Foreskin fibroblast (primary cell): ENCODE measurements at places on chromosomes 2 and 18.
A peak's percentile ranks its signal among the peaks of the same experiment; 100 is the strongest.

DNA sequence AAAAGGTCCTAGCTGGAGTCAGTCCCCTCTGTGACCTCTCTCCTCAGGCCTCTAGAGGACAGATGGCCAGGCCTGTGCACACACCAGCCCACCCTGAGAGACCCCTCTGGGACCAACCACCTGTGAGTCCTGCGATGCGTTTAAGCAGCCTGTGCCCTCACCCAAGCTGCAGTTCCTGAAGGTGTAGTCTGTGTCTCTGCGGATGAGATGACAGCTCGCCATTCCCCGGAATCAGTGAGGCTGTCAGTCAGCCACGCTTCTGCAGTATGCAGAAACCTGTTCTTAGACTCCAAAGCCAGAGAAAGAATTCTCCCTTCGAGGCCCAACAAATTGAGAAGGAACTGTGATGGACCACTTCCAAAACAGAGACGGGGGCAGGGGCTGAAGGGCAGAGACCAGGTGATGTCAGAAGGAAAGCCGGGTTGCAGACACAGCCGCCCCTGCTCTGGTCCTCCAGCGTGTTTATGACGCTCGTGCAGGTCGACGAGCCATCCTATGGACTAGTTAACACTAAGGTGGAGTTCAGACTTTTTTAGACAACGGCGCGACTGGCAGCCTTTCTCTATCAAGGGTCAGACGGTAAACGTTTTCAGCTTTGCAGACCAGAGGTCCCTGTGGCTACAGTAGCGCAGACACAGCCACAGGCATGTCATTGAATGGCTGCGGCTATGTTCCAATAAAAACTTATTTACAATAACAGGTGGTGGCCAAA is 10.2 kb downstream of the MTERF4 start:
- DNase-seq, result no peak

DNA sequence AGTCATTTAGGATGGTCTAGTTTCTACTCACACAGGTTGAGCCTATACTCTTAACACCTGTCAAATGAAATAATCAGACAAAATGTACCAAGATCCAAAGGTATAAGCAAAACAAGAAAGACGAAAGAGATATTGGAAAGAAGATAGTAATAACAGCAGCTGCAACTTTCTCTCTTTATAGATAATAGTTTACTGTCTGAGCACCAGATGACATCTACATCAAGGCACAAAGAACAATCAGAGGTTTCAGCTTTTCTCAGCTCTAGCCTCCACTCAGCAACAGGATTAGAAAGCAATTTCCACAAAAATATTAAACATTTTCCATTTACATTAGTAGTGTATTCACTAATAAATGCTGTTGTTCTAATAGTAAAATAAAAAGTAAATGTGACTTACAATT is 66.3 kb downstream of the RTTN start:
- DNase-seq, result no peak

- no peak for DNase-seq
Measured at GRCh38 chr2:216183462-216183861, 74.3 kb downstream of the XRCC5 start.

DNA sequence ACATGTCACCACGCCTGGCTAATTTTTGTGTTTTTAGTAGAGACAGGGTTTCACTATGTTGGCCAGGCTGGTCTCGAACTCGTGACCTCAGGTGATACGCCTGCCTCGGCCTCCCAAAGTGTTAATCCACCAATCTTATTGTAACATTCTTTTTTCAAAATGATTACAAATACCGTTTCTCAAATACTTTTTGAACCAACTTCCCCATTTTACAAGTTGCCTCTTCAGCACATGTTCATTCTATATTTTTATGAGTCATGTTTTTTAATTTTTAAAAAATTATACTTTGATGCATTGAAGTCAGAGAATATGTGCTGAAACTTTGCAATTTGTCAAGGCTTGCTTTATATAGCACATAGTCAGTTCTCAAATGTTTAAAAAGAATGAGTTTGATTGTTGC is 58.2 kb downstream of the QPCT start:
- no peak for DNase-seq

- DNase-seq, result no peak
Measured at GRCh38 chr18:12883372-12883683, 709 bp downstream of the PTPN2 start.

- no peak for DNase-seq
Measured at GRCh38 chr18:59202258-59202820, 17.6 kb upstream of the GRP start.

DNA sequence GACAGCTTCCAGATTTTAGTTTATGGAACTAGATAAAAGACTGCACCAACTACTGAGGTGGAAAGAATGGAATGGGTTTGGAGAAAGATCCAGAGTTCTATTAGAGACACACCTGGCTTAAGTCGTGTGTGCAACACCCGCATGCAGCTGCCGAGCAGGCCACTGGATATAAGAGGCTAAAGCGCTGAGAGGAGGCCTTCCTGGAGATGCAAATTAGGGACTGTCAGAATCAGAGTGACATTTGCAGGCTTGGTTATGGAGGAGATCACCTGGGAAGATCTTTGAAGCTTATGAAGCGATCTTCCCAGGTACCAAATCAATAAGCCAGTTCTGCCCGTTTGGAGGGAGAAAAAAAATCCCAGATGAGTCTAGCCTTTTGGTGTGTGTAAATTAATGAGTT is 30.4 kb upstream of the KLHL29 start:
- no peak for DNase-seq

DNA sequence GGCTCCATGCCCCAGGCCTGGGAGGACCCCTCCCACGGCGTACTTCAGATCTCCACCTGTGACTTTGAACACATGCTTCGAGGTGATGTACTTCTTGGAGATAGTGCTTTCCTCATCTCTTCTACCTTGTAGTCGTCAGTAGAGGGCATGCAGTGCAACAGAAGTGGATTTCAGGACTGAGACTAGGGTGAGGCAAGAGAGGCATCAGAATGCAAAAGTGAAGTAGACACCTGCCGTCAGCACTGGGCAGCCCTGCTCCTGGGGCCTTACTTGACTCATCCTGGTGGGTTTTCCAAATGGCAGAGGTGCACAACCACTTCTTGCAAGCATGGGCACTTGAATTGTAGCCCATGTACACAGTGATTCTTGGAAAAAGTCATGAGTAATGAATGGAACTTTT is 258.8 kb downstream of the NEDD4L start:
- no peak for DNase-seq

DNA sequence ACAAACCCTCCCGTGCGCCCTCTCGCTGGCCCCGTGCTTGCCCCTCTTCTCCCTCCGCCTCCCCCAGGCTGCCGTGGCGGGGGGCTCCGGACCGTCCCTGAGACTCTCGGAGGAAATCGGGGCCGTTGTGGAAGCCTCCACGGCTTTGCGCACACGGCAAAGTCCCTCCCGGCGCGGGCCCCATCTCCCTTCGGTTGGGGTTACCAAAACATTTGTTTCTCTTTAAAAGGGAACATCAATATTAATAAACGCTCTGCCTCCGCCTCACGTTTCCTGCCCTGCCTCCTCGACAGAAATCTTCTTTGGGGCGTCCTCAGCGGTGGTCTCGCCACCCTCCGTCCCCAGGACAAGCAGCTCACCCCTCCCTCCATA is 3.8 kb downstream of the PAX3 start:
- DNase-seq, result no peak

GRCh38 chr18:23240609-23240930 is 105.3 kb downstream of the CABLES1 start:
- no peak for DNase-seq

- no peak for DNase-seq
Measured at GRCh38 chr2:205274801-205275200, 407.5 kb upstream of the NRP2 start.

GRCh38 chr2:555164-555922 is 121.9 kb downstream of the TMEM18 start:
- no peak for DNase-seq

DNA sequence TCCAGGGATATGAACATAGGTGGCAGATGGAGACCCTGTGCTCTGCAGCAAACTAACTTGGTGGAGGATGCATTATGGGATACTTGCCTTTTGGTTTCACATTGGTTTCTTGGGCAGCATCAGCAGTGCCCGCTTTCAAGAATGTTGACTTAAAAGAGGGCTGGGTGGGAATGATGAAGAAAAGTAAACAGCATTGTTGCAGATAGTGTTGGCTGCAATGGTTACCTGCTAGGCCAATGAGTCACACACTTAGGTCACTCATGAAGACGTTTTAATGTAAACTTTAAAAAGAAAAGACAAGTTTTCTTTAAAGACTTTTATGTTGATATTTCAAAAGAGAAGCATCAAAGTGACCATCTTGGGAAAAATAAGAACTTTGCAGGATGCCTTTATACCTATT is 26.1 kb upstream of the FAM237A start:
- no peak for DNase-seq

- no peak for DNase-seq
Measured at GRCh38 chr2:65357959-65358294, 74.5 kb downstream of the SPRED2 start.

- no peak for DNase-seq
Measured at GRCh38 chr2:50732796-50733195, 299.1 kb downstream of the NRXN1 start.

GRCh38 chr2:216735668-216736067 is 40.3 kb upstream of the IGFBP5 start:
- DNase-seq, result no peak

DNA sequence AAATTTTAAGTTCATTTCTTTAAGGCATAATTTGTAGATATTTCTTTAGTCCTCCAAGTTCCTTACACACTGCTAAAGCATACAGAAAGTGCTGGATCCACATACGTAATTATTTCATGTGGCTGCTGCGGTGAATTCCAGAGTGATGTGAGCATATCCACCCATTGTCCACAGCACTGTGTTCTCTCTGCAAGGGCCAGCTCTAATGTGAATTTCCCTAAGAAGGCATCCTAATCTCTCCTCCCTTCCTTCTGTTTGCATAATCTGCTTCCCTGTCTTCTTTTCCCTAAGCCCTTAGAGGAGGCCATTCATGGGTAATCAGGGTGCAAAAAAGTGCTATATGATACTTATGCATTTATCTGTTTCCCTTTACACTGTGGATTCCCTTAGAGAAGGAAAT is 57.2 kb downstream of the COBLL1 start:
- DNase-seq, result peak; percentile 8

GRCh38 chr2:166133653-166134052 is 5.8 kb upstream of the SCN1A start:
- no peak for DNase-seq

GRCh38 chr2:68537809-68538208 is 70.4 kb downstream of the APLF start:
- DNase-seq, result peak; percentile 37

GRCh38 chr2:8761529-8762164 is 75.8 kb downstream of the KIDINS220 start:
- peak; percentile 10 for DNase-seq
